GM12878 (cell line): ENCODE measurements at places on chromosomes 1 and 21. TPM values are rescaled to one million over a fixed set of nuclear protein-coding genes. Genes with fewer than 3 reads are reported as not detected.

VCAM1 gene
- total RNA-seq: 5.9 and 6.1 TPM in 2 replicates

KIF21B gene
- total RNA-seq: 44.4 and 47.7 TPM in 2 replicates

LAMB3 gene
- total RNA-seq: 0.31 and 0.64 TPM in 2 replicates

CCDC24 gene
- 2.2 and 3.1 TPM in 2 replicates for total RNA-seq

SPRR3 gene
- not detected in 2 replicates for total RNA-seq
